Inflammatory macrophage (primary cell): ENCODE measurements at places on chromosomes 6 and 20.

- no peak for DNase-seq
These were observed 7.7 kb upstream of the STK35 start for GRCh38 chr20:2093883-2094282.

DNA sequence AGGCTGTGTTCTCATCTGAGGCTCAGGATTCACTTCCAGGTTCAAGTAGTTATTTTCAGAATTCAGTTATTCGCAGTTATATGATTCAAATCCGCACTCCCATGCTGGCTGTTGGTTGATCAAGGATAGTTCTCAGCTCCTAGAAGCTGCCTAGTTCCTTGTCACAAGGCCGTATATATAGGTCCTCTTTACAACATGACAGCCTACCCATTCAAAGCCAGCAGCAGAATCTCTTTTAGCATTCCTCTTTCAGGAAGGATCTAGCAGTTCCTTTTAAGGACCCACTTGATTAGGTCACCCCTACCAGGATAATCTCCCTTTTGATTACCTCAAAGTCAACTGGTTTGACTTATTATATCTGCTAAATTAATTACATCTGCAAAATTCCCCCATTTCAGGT lies 23.8 kb upstream of the LAMP5 start:
- DNase-seq: peak; percentile 56

DNA sequence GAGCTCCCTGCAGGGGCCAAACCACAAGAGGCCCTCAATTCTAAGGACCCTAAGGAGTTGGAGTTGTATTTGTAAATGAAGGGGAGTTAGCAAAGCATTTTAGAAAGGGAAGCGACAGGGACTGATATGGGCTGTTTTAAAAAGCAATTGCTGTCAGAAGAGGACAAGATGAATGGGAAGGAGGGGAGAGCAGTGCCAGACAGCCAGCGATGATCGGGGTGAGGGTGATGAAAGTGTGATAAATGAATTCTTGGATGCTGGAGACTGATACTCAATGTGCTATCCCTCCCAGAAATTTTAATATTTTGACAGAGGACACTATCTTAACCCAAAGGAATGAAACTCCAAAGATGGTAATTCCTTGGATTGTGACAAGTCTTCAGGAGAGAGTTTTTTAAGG lies 289.2 kb downstream of the CLIC5 start:
- DNase-seq: no peak

DNA sequence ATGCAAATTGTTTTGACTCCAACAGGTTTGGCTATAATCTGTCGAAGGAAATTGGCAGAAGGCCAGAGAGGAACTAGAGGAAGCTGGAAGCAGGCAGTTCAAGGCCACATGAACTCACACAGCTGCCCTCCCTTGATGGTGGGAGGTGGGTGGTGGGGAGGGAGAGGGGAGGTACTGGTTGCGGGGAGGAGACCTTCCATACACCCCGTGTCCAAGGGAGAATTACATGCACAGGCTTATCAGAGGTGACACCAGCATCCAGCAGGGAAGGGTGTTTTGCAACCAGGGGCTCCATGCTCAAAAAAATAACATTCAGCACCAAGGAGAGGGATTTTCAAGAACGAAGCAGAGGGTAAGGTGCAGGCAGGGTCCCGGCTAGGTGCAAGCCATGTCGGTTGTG lies 9.1 kb downstream of the PRND start:
- peak; percentile 15 for DNase-seq

- no peak for DNase-seq
These were observed 22.6 kb downstream of the MTHFD1L start for GRCh38 chr6:150887978-150888563.

GRCh38 chr20:20491784-20492264 lies 123.9 kb downstream of the INSM1 start:
- no peak for DNase-seq

GRCh38 chr20:63191400-63191799 lies 24.5 kb downstream of the YTHDF1 start:
- DNase-seq: no peak

- DNase-seq: no peak
These were observed 216.7 kb upstream of the PCSK2 start for GRCh38 chr20:17010181-17010580.

DNA sequence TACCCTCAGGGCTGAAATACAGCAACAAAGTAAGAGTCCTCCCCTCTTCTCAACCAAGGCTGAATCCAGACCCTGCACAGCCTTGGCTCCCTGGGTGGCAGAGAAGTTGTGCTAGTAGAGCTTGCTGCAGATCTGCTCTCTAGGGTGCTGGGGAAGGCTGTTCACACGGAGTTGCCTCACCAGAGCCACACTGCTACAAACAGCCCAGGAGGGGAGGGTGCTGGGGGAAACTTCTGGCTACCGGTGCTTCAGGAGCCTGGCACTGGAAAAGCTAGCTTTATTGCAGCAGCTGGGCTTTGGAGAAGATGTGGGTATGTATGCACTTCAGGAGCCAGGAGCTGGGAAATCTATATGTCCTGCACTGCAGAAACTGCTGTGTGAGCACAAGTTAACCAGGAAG lies 37.6 kb upstream of the SUPT3H start:
- DNase-seq: no peak

DNA sequence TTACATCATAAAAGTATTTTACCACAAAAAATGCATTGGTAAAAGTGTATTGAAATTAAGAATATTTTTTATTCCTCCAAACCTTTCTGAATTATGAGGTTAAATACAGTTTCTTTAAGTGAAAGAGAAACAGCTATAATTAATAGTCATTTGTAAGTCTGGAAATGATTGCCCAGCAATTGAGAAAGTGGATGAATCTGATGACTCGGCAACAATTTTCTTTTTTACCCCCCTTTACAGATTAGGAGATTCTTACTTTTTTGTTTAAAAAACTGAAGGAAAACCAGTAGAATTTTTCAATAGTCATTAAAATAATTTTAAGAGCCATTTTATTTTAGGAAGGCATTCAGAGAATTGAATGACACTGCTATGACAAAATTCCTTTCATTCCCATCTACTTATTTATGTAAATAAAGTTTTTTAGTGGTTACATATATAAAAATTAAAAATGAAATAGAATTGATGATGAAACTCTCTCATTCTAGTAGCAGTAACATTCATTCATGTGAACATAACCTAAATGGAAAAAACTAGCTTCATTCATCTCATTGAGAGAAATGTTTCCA lies 169.6 kb upstream of the PRND start:
- DNase-seq: no peak

- DNase-seq: no peak
These were observed 73.9 kb downstream of the RAMACL start for GRCh38 chr6:166512567-166512966.

GRCh38 chr6:151441390-151442166 lies 10.3 kb downstream of the RMND1 start:
- DNase-seq: no peak

DNA sequence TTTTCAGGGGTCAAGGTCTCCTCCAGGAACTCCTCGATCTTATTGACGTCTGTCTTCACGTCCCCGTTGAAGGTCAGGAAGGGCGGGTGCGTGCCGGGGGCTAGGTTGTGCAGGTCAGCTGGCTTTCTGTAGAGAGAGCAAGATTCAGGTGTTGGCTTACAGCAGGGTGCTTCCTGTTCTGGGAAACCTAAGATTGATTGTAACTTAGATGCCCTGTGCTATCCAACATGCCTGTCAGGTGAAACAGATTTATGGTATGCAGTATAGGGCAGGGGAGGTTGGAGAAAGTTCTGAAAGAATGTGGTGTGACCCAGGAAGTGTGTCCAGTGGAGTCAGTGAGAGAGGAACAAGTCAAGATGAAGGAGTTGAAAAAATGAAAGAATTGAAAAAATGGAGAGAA lies 66.4 kb downstream of the CLIC5 start:
- no peak for DNase-seq

DNA sequence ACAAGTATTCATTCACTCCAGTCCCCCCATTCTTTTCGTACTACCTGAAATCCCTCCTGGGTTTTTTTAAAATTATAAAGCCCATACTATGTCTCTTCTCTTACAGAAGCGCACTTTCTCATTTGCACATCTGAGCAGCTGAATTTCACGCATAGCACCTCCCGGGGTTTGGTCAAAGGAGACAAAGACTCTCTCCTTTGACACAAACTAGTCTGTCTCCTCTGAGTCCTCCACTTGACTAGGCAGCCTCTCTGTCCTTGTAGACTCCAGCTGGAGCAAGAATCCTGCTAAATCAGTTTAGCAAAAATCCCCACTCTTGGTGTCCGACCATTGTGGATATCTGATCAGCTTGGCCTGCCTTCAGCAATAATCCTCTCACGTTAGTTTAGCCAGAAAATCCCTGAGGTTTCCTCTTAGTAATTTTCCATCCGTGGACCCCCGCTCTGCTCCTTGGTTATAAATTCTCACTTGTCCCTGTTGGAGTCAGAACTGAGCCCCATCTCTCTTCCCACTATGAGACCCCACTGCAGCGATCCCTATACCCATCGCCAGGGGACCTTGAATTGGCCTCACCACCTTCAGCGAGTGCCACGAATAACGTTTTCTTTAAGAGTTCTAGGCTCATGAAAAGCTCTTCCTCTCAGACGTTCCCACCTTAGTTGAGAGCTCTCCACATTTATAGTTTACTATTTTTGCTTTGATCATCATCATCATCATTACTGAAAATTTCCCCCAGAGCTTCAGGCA lies 29.0 kb downstream of the PDYN start:
- no peak for DNase-seq

- no peak for DNase-seq
These were observed 446.7 kb downstream of the BCKDHB start for GRCh38 chr6:80553071-80553740.

DNA sequence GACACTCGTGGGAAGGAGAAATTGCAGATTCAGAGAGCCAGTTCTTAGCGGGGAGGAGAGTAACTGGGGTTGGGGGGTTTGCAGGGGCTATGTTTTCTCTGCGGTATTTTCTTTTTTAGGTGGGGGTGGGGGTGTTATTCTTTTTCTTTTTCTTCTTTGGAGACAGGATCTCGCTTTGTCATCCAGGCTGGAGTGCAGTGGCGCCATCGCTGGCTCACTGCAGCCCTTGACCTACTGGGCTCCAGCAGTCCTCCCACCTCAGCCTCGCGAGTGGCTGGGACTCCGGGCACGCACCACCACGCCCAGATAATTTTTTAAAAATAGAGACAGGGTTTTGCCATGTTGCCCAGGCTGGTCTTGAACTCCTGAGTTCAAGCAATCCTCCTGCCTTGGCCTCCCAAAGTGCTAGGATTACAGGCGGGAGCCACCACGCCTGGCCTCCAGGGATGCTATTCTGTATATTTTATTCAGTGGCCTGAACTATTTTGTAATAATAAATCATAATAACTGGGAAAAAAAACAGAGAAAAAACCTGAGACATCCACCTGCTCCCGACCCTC lies 57.3 kb downstream of the UBE2V1 start:
- DNase-seq: no peak

DNA sequence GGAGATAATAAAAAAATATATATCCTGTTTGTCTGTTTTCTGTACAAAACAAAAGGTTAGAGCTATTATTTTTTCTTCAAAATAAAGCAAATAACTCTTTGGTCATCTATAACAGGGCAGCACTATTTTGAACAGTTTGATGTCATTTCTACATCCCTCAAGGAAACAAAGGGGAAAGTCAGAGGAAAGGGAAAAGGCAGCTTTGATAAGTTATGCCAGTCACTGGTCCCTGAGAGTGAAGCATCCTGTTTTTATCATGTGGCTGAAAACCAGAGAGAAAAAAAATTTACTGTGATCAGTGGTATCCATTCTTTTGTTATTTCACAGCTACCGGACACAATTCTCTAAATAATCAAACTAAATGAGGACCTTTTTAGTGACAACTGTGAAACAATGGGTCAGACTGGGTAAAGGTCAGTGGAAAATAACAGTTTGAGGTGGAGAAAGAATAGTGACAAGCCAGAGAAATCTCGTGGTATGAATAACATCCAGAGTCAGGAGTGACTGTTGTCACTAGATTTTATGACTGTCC lies 356.0 kb downstream of the HDGFL1 start:
- no peak for DNase-seq

DNA sequence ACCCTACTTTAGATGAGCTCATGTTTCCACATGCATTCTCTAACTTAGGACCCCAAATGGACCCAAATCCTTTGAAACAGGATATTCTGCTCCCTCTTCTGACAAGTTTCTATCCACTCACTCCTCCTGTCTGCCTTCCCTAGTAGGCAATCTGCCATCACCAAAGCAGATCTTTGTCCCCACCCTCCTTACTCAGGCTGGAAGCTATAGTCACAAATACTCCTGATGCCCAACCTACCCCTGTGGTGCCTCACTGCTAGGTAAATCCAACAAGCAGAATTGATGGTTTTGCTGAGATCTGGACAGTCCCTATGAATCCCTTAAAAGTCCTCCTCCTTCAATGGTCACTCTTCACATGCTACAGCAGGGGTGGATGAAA lies 21.7 kb downstream of the ELOVL5 start:
- DNase-seq: no peak

- DNase-seq: no peak
These were observed 2.3 kb downstream of the CLPS start for GRCh38 chr6:35794536-35795452.

- no peak for DNase-seq
These were observed 266.4 kb downstream of the HAO1 start for GRCh38 chr20:7673841-7674240.

- no peak for DNase-seq
These were observed 48.5 kb downstream of the FYN start for GRCh38 chr6:111824608-111825337.

DNA sequence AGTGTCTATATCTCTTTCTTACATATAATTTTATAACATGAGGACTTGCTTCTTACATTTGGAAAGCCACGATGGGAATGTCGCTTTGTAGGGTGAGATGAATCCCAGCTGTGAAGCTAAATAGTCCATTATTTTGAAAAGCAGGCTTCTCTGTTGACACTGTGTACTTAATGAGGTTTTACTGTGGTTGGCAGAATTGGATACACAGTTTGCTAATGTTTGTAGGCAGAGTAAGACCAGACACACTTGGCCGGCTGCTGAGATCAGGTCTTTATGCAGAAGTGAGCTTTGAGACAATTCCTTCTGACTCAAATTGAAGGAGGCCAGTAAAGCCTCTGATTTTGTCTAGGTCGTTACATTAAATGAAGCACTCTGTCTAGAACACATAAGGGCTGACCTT lies 93.0 kb downstream of the NDUFAF5 start:
- no peak for DNase-seq

GRCh38 chr6:2351807-2352431 lies 106.5 kb upstream of the GMDS start:
- no peak for DNase-seq

DNA sequence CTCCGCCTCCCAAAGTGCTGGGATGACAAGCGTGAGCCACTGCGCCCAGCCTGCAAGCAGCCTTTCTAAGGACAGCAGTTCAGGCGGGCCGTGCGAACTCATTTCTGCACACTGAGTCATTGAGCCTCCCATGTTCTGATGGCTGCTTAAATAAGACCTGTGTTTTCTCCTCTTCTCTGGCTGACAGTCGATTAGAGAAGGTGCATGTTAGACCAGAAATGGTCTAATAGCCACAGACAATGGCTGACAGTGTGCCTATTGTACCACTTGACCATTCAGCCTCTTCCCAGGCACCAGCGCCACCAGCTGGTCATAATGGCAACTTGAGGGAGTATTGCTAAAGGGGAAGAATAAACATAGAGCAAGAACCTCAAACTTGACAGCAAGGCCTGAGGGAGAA lies 6.2 kb downstream of the CST11 start:
- peak; percentile 65 for DNase-seq

GRCh38 chr6:125957391-125957693 lies 772 bp downstream of the HINT3 start:
- DNase-seq: no peak

GRCh38 chr6:4480788-4481735 lies 295.1 kb upstream of the CDYL start:
- DNase-seq: no peak
